Mesothelial cell of epicardium (in vitro differentiated cells): ENCODE measurements at places on chromosomes 2 and 18. TPM values are rescaled to one million over a fixed set of nuclear protein-coding genes. Genes with fewer than 3 reads are reported as not detected.

DNA sequence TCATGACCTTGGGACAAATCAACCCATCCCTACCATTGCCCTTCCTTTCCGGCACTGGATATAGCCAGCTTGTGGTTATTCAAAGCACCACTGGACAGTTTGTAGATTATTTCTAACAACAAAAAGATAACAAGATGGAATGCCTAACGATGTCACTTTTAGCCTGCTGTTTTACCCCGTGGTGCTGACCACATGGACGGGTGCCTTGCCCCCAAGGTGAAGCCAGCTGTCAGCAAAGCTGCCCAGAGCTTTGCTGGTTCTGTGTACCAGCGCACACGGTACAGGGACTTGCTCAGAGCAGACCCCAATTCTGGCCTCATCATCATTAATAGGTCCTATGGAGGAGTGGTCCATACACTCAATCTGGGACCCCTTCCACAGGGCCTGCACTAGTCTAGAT, 118.2 kb downstream of the MTCL1 start:
- DNase-seq = no peak

GRCh38 chr2:183214680-183215079, 90.4 kb downstream of the NUP35 start:
- no peak for DNase-seq

DNA sequence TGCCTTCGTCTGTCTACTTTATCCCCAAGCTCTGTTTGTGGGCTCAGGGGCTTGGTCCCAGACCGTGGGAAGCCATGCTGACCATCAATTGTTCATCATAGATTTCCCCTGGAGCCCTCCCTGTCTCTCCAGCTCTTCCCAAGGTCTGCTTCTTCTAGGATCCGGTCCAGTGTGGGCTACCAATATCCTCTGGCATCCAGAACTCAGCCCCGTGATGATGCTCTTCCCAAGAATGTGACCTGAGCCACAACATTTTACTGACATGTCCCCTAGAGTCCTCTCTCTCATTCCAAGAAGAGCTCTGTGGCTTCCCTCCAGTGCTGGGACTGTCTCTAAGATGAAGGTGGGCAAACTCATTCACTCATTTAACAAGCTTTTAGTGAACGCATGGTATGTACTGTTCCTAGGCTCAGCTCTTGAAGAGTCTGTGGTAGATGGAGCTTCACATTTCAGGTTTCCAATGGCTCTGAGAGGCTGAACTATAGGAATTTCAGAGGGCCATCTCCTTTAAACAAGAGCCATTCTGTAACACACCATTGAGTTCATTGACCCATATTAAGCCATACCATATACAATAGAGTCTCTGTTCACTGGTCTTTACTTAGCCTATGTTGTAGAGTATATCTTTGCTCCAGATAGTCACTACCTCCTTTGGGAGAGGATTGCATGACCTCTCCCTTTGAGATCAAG, 142.0 kb upstream of the APCDD1 start:
- DNase-seq = no peak

GRCh38 chr2:43027097-43027873, 199.1 kb downstream of the ZFP36L2 start:
- DNase-seq = no peak

DNA sequence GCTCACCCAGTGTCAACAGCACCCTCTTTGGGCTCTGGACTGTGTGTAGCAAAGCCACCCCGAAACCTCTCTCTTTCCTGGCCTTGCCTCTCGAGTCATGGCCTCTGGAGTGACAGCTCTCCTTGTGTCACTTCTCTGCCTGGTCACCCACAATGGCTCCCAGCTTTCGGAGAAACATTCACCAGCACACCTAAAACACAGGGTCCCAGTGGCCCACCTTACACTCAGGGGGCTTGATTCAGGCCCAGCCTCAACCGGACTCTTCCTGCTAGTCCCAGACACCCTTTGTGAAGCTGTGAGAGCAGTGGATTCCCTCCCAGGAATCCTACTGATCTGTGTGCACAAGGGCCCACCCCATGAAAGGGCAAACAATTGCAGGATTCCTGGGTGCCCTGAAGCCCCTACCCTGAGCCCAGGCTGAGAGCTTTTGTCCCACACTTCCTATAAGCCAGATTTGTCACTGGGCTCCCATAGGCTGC, 137.2 kb upstream of the HAAO start:
- no peak for DNase-seq

DNA sequence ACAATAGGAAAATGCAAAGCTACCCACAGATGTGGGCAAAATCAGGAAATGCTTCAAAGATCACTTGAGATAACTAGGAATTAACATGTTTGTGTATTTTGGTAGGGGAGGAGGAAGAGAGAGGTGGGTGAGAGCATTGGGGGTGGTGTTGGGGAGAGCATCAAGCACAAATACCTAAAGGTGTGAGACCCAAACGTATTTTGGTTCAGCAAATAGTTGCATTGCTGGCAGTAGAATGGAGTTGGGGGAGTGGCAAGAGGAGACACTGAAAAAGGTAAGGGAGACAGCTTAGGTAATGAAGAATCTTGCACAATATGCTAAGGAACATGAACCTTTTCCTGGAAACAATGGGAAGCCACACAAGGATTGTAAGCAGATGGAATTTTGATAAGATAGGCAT, 1.5 kb upstream of the PELI1 start:
- DNase-seq = no peak

DNA sequence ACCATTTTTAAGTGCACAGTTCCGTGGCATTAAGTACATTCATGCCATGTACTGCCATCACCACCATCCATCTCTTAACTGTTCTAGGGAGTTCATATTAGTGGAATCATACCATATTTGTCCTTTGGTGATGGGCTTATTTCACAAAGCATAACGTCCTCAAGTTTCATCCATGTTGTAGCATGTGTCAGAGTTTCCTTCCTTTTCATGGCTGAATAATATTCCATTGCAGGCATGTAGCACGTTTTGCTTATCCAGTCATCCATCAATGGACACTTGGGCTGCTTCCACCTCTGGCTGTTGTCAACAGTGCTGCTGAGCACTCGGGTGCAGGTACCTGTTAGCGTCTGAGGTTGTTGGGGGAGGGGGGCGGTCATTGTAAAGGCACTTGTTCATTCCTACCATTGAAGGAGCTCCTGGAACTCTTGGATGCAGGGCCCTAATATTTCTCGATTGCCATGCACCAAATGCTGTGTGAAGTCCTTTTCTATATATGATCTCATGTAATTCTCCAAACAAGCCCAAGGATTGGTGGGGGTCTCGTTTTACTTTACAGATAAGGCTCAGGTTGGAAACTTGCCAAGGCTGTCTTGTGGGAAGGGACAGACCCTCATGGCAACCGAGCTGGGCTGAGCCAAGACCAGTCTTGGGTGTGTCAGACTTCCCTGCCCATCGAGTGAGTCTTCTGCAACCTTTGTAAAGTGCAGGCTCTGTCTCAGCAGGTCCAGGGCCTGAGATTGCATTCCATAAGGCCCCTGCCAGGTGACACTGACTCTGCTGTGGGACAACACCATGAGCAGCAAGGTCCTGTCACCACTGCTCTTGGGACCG, 42.9 kb upstream of the SH3RF3 start:
- peak; percentile 34 for DNase-seq

GRCh38 chr18:78423811-78424210, 555.8 kb upstream of the SALL3 start:
- no peak for DNase-seq

GRCh38 chr18:57784034-57784800, 18.9 kb downstream of the ATP8B1 start:
- DNase-seq = no peak

DNA sequence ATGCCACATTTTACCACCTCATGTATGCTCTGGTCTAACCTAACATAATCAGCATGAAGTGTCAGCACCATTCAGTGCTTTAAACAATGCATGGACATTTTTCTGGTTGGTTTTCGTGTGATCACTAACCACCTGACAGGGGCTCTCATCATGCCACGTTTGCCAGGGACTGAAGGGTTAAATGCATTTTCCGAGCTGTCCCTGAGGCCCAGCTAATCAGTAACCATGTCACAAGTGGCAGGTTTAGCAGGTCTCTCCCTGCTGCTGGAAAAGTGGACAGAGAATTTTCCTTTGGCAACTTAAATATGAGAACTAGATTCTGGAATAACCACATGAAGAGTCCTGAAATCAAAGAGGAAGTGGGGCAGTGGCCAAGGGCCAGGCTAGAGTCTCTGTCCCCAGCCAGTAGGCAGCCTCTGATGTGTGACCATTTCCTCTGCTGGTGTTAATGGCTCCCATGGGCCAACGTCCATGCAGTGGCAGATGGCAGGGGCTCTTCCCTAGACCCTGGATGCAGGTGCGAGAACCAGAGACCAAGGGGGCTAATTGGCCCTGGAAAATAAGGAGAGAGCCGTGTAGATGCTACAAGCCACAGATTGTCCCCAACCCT, 69.5 kb downstream of the TPGS2 start:
- DNase-seq = no peak

DNA sequence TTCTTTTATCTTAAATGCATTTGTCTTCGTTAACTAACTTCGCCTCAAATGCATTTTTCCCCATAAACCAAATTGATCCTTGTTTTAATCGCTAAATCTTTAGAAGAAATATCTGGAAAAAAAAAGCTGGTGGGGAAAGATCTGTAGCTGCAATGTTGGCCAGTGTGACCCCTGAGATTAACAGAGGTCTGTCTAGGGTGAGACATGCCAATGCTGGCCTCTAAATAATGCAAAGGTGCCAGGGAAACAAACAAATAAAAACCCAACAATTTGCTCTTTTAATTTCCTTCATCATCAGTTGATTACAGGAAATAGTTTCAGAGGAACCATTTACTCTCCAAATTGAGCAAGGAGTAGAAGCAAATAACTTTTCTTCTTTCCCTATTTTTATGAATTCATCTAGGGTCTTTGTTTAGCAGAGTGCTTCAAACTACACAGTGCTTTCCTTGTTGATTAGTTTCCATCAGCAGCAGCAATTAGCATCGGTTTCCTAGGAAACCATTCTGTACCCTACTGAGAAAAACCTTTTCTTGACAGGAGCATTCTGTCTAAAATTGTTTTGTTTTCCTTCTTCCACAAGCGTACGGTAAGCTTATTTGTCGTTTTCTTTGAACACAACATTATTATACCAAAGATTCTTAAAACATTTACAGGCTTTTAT, 100.5 kb upstream of the UNC80 start:
- no peak for DNase-seq

DLGAP1 gene
- total RNA-seq = 4.6 to 5.1 TPM (median 4.9 TPM) in 3 replicates

RGPD3 gene
- 0.09 to 0.18 TPM (median 0.18 TPM) in 3 replicates for total RNA-seq

TMEM37 gene
- 11.9 to 13.6 TPM (median 12.6 TPM) in 3 replicates for total RNA-seq

LRRC30 gene
- total RNA-seq = not detected in 3 replicates

MAP3K2 gene
- total RNA-seq = 47.6 to 48.1 TPM (median 47.9 TPM) in 3 replicates

SMARCAL1 gene
- total RNA-seq = 30.3 to 33.0 TPM (median 31.4 TPM) in 3 replicates

ATP6V1C2 gene
- 0.09 to 0.27 TPM (median 0.27 TPM) in 3 replicates for total RNA-seq

POMC gene
- 0.29 TPM in 1 of 3 replicates, not detected in the others for total RNA-seq

NCKAP5 gene
- 2.1 to 3.4 TPM (median 2.2 TPM) in 3 replicates for total RNA-seq

ASPRV1 gene
- 2.6 to 3.6 TPM (median 3.5 TPM) in 3 replicates for total RNA-seq

RAMP1 gene
- total RNA-seq = 2.0 to 2.1 TPM (median 2.0 TPM) in 3 replicates
